ENCODE measurements at places on chromosomes 5 and 9.

GRCh38 chr9:33222031-33222430 is 17.9 kb upstream of the SPINK4 start:
- no peak for DNase-seq

GRCh38 chr5:75460532-75460931 is 50.9 kb downstream of the CERT1 start:
- no peak for DNase-seq

GRCh38 chr9:99977033-99977792 is 70.8 kb downstream of the STX17 start:
- no peak for DNase-seq

- no peak for DNase-seq
These were observed 1.4 kb upstream of the GABRB2 start for GRCh38 chr5:161547738-161548486.

DNA sequence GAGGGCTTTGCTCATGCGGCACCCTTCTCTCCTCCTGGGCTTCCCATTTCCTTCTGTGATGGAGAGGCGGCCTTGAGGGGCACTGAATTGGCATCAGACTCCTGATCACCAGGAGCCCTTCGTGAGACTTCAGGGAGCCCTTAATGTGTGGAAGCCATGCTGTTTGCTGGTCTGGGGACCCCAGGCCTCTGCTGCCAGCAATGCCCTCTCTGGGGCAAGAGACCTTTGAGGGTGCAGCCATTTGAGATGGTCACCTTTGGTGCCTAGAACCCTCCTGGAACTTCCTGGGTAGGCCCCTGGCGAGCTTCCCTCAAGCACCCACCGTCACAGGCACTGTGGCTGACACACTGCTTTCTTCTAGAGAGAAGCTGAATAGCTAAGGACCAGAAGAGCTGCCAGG is 338.7 kb upstream of the IRX4 start:
- no peak for DNase-seq

DNA sequence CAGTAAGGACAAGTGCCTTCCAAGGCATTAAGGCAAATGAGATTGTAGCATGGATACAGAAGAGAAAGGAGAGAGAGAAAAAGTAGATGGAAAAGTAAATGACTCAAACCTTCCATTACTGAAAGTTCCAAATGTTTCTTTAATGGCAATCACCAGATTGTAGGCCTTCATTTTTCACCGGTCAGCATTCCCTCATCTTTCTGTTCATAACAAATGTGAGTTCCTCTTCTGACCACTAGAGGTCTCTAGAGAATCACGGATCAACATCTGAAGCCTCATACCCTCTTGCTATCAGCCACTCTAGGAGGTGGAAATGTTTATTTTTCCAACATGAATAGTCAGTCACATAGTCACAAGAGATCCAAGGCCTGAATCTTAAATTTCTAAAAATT is 73.6 kb upstream of the RPS23 start:
- peak; percentile 41 for DNase-seq

- no peak for DNase-seq
These were observed 366.8 kb downstream of the FAM170A start for GRCh38 chr5:119996128-119996527.

- DNase-seq: no peak
These were observed 684 bp downstream of the TOR1B start for GRCh38 chr9:129803676-129804060.

- no peak for DNase-seq
These were observed 22.4 kb downstream of the BOD1 start for GRCh38 chr5:173594061-173594460.

- DNase-seq: no peak
These were observed 90.1 kb downstream of the STARD4 start for GRCh38 chr5:111422245-111422644.

- DNase-seq: no peak
These were observed 19.8 kb upstream of the NUDT12 start for GRCh38 chr5:103582364-103582763.

DNA sequence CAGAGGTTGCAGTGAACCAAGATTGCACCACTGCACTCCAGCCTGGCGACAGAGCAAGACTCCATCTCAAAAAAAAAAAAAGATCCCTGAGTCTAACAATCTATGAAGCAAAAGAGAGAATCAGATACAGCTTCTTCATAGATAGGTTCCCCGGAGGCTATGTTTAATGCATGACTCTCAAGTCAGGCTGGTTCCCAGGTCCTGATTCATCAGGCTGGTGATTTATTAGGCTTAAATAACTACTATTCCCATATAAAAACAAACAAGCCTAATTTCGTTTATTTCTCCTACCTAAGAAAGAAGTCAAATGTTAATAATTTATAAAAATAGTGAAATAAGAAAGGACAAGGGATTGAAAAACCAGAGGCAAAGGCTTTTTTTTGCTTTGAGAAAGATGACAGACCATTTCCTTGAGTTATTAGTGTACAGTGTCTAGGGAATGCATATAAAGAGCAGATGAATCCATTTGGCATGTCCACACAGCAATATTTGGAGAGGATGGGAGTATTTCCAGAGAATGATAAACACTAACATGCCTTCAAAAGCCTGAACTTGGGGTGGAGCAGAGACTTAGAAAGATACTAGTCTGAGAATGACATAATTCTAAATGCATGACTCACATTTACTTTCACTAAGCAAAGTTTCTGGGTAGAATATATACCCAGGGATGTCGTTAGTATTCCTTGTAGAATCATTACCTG is 115.3 kb downstream of the NREP start:
- no peak for DNase-seq

GRCh38 chr5:141762790-141763368 is 80.8 kb upstream of the ARAP3 start:
- DNase-seq: no peak

DNA sequence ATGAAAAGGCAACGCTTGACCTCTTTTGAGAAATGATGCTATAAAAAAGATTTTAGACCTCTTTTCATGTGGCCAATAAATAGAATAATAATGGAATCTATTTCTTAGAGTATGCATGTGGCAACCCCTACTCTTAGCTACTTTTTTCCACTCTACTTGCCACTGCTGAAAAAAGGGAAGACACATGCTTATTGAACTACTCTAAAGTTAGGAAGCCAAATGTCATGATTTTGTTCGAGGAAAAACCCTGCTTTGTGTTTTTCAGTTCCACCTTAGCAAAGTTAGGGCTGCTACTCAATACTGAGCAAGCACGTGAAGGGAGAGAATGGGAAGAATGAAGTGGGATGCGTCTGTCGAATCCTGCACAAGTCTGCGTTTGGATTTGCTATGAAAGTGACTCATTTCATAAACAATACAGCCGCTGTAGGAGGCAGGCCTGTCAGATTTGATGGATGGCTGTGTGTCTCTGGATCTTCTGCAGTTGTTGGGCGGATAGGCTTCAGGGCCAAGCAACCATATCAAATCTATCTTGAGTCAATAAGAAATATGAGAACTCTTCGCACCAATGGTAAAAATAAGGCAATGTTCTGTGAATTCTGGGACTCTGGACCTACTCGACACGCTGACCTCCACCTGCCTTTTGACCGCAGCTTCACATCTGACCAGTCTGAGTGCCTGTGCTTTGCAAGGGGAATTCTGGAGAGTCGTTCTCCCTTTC is 333.6 kb downstream of the PIK3R1 start:
- DNase-seq: no peak

DNA sequence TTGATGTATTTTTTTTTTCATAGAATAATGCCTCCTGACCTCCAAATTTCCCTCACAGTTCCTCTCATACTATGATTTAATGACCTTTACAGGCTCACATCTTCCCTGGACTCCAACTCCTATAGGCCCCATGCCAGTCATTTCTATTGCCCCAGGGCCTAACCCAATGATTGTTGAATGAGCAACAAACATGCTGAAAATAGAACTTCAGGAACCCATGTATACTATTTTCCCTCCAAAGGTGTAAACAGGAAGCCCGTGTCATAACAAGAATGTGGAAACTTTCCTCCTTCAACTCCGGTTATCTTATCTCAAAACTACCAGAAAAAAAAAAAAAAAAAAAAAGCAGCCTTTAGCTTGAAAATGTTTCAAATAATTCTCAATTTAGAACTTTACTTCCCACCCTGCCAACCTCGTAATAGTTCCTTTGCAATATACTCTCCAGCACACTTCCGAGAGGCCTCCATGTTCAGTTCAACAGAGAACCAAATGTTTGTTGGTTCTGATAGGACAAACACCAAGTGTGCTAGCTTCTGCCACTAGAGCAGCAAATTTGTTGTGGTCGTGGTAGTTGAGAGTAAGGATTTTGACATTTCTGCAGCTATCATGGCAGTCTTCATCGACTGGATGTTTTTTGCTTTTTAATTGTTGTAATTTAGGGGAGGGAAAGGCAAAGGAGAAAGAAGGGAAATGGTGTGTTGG is 25.8 kb downstream of the TRPM6 start:
- DNase-seq: no peak

DNA sequence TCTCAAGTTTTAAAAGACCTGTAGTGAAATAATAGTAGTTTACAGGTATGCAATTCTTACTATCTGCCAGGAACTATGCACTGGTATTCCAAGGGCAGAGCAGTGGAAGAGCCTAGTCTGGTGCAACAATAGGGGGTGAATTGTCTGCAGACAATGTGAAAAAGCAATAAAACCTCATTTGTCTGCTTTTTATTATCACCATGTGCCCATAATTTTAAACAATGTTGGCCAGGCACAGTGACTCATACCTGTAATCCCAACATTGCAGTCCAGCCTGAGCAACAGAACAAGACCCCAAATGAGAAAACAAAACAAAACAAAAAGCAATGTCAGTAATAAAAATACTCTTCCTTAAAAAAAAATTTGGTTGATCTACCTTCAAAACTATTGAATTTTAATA is 12.2 kb upstream of the SLC44A1 start:
- DNase-seq: no peak

DNA sequence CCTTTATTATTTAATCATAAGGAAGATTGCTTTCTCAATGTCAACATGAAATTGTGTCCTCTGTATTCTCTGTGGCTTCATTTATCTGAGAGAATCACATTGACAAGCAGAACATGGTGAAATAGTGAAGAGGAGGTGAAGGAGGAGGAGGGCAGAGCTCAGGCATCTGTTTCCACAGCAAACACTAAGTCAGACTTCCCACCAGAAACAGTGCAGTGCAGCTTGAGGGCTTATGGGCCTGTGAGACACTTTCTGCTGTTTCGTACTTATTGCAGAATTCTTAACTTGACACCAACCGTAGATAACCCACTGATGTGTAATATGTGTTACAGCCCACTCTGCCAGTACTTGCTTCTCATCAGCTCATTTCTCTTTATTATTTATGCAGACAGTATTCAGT is 386.3 kb downstream of the DIRAS2 start:
- no peak for DNase-seq

DNA sequence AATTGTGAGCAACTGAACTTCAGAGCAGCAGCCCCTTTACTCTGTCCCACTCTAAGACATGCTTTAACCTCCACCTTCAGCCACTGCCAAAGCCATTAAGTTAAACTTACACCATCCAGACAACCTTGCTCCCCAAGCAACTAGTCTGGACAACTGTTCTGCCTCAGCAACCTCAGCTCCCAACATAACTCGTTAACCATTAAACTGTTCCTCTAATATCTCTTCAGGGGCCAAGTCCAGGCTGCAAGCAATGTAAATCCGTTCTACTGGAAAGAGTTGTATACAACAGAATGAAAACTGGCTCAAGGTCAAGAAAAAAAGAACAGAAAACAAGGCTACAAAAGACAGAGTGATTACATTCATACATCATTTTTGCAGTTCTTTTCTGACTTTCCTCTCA is 131.7 kb upstream of the TARS1 start:
- no peak for DNase-seq

GRCh38 chr5:168305281-168305680 is 13.8 kb downstream of the WWC1 start:
- no peak for DNase-seq

DNA sequence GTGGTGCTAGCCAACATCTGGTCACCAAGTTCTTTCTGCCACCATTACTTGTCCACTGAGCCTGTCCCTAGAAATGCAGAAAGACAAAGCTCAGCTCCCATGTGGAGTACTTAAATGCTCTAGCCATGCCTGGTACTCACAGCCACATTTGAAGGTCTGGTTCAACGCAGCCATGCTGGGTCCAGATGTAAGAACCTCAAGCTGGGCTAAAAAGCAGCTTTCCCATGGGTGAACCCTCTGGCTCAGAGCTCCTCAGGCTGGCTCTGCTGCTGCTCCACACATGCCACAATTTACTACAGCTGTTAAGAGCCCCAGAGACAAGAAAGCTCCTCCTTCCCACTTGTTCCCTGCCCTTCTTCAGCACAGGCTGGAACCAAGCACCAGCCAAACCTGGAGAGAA is 97.1 kb upstream of the LRRTM2 start:
- no peak for DNase-seq

GRCh38 chr5:141326088-141326854 is 4.0 kb upstream of the PCDHGA1 start:
- DNase-seq: no peak

DNA sequence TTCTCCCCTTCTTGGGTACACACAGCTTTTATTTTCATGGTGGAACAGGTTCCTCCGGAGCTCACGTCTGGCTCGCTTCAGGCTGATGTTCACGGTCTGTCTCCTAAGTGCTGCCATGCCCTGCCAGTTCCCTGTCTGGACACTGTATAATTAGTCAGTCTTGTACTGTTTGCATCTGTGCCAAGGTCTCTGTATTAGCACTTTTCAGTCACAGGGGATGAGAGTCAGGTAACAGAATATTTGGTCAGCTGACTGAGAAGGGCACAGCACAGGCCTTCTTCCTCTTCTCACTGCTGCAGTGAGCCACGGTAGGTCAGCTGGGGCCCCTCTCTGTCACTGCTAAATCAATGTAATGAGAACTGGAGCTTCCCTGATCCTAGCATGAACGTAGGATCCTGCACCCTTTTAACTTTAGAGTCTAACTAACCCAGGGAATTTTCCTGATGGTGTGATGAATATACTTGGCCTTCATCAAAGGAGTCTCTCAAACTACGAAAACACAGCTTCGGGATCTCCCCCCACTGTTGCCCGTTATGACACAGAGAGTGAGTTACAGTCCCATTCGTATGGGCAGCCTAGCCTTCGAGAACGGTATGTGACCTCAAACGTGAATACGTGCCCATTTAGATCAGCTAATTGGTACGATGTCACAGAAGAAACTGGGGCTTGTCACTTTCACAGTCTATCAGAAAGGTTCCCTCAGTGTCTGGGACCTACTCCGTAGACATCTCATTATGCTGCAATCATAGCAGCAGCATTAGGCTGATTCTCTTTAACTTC is 354.1 kb upstream of the RFX3 start:
- DNase-seq: no peak

DNA sequence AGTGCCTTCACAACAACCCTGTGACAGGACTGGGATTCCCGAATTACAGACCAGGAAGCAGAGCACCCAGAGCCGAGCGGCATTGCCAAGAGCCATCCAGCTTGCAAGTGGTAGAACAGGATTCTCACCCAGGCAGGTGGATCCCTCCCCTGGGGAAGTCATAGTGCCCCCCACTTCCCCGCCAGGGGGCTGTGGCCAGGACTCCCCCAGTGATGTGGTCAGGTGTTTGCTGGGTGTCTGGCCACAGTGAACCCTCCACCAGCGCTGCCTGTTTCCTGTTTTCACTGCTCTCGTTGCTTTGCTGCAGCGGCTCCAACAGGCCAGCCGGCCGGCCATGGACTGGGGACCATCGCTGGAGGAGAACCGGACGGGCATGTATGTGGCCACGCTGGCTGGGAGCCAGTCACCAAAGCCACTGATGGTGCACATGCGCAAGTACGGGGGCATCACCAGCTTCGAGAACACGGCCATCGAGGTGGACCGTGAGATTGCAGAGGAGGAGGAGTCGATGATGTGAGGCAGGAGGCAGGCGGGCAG is 19.3 kb downstream of the SLC6A7 start:
- no peak for DNase-seq

- no peak for DNase-seq
These were observed 141.9 kb upstream of the SLC12A2 start for GRCh38 chr5:127941646-127942045.

- peak; percentile 64 for DNase-seq
These were observed 3.2 kb downstream of the PIP5KL1 start for GRCh38 chr9:127927201-127927987.
